ENCODE measurements at places on chromosomes 2 and 18. TPM values are rescaled to one million over a fixed set of nuclear protein-coding genes. Genes with fewer than 3 reads are reported as not detected.

DNA sequence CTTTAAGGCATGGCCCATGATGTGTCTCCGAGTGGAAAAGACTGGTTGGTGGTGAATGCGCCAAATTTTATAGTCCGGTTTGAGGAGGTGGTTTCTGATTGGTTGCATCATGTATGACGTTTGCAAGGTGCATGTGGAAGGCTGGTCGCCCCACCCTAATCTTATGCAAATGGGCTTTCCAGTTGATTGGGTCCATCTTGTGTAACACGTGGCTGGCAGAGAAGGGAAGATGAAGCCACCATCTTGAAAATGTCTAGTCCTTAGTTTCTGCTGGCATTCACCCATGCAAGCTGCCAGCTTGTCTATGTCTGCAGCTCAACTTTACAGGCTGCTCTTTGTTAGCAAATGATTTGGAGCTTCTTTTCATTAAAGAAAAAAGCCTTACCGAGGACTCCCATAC, 132.2 kb downstream of the PIK3C3 start:
- DNase-seq, result no peak

DNA sequence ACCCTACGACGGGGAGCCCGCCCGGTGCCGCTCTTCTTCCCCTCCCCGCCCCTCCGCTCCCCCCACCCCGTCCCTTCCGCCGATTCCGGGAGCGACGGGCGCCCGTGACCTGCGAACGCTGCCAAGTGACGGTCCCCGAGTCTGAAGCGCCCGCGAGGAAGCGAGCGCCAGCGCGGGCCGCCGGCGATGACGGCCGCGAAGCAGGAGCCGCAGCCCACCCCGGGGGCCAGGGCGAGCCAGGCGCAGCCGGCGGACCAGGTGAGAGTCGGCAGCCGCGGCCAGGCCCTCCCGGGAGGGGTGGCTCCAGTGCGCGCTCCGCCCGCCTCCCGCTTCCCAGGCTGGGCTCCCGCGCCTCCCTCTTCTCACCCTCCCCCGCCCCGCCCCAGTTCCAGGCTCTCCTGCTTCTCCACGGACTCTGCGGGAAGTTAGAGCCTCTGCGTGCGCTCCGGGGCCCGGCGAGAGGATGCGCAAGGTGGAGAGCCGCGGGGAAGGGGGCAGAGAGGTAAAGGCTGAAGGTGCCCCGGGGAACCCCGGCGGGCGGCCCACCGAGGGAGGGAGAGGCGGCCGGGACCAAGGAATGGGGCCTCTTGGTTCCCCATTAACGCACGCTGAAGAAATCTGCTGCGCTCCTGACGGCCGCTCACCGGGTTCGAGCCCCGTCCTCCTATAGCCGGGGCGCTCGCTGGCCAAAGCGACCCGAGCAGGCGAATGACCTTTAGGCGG, 719.5 kb downstream of the DPP10 start:
- DNase-seq, result no peak

DNA sequence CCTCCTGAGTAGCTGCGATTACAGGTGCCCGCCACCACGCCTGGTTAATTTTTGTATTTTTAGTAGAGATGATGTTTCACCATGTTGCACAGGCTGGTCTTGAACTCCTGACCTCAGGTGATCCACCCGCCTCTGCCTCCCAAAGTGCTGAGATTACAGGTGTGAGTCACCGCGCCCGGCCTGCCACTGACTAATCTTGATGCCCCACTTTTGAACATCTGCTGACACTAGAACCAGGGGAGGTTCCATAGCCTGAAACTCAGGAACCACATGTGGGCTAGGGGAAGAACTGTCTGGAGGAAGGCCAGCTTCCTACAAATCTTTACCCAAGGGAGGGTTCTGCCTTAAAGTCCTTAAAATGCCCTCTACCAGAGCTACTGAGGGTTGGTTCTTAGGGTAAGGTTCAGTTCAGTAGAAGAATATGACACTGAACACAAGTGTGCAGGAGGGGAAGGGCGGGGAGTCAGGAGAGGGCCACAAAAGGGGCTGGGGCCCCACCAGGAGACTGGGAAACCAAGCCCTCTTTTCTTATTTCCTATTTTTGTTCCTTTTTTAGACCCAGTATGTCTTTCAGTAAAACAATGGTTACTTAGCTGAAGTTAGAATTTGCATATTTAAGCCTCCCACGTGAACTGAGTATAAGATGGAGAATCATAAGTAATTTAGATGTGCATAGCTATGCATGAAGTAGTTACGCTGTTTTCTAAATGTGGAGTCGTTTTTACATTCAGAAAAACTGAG, 6.3 kb upstream of the RAB31 start:
- no peak for DNase-seq

Gene ARHGEF4
- 9.1 TPM for total RNA-seq

GRCh38 chr2:51350100-51350499, 318.2 kb upstream of the NRXN1 start:
- DNase-seq, result no peak

GRCh38 chr18:79460481-79461300, 65.0 kb downstream of the NFATC1 start:
- DNase-seq, result no peak

- no peak for DNase-seq
Observed at GRCh38 chr2:45331410-45331786, 279.7 kb downstream of the SRBD1 start.

DNA sequence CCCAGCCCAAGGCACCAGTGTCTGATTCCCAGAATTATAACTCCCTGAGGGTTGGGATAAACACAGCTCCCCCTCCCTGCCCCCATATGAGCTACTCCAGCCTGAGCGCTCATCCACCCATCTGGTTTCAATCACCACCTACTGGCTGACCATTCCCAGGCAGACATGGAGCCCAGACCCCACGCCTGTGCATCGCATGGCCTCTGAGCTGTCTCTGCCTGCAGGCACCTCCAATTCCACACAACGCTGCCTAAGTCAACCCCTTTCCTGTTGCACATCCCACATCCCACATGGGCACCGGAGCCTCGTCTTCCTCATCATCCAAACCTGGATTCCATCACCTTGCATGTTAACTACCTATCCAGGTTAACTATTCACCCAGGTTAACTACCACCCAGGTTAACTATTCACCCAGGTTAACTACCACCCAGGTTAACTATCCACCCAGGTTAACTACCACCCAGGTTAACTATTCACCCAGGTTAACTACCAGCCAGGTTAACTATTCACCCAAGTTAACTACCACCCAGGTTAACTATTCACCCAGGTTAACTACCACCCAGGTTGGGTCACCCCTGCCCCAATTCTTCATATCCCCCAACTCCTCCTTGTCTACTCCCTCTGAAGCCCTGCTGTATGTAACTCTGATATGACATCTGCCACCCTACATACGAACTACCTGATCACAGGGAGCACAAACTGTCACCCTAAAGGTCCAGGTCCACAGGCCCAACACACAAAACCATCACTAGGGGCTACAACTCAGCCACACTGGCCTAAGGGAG, 47.8 kb downstream of the TEX51 start:
- no peak for DNase-seq

GRCh38 chr18:76860411-76860810, 38.1 kb downstream of the ZNF236 start:
- no peak for DNase-seq

DNA sequence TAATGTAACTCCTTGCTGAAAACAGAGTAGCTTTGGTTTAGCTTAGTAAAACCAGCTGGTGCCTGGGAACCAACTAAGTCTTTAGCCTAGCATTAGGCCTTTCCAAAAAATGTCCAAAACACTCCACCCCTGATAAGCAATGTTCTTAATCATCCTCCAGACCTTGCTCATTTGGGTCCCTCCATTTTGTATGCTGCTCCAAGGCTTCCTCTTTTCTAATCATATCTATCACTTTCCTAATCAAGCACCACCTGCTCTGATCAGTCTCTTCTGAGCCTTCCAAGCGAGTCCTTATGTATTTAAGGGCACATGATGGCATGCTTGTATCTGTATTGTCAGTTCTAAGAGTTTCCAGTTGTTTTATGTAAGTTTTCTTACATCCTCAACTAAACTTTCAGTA, 23.6 kb downstream of the THADA start:
- DNase-seq, result no peak

DNA sequence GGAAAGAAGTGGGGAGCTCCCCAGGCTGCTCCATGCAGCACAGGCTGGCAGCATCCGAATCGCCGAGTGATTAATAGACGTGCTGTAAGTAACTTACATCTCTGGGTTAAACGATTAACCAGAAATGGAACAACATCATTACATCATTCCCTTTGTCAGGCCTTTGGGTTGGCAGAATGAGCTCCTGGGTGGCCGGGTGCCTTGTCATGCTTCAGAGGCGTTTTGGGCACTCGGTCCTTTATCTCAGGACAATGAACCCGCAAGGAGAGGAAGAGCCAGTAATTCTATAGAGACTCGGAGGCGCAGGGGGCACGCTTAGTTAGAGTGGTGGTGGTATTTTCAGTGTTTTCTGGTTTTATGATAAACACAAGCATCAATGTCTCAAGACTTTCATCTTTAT, 146.9 kb upstream of the TPO start:
- DNase-seq, result no peak

- DNase-seq, result peak; percentile 68
Observed at GRCh38 chr18:77052983-77053309, 79.6 kb downstream of the MBP start.

GRCh38 chr2:235165136-235165535, 213.3 kb downstream of the SH3BP4 start:
- no peak for DNase-seq

GRCh38 chr2:191617575-191617974, 60.4 kb upstream of the NABP1 start:
- DNase-seq, result no peak

Gene RNF125
- total RNA-seq, result 8.1 TPM

DNA sequence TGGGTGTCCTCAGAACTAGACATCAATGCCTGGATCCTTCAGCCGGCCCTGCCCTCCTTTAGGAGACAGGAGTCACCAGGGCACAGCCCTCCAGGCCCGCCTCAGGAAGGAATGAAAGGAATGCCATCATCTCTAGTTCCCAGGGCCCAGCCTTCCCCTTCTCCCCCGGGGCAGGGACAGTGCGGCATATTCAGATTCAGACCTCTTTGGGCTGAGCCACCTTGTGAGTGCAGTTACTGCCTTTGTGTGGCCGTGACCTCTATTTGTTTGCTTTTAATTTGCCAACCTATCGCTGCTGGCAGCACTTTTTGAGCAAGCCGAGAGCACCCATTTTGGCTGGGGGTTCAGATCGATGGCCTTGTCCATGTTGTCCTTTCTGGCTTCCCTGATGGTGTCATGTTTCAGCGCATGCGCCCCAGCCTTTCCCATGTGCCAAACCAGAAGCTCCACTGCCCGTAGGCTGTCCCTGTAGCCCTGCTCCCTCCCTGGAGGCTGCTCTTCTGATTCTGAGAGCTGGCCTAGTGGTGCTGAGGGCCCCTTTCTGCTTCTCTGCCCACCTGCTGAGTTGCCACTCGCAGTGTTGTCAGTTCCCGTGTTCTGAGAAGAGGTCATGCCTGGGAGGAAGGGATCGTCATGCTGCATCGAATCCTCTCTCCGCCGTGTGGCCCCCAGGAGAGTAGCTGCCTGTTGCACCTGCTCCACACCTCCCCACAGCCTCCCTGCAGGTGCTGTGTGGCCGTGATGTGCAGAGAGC, 10.9 kb downstream of the ANKRD23 start:
- DNase-seq, result peak; percentile 79

Gene GAD1
- total RNA-seq, result not detected

Gene GRP
- 1.7 TPM for total RNA-seq

- DNase-seq, result no peak
Observed at GRCh38 chr18:58891776-58892175, 27.1 kb downstream of the ZNF532 start.

GRCh38 chr2:236130349-236130998, 37.7 kb downstream of the GBX2 start:
- no peak for DNase-seq

GRCh38 chr2:62814123-62814522, 108.6 kb downstream of the EHBP1 start:
- DNase-seq, result no peak

Gene ZBTB7C
- total RNA-seq, result 15.0 TPM

DNA sequence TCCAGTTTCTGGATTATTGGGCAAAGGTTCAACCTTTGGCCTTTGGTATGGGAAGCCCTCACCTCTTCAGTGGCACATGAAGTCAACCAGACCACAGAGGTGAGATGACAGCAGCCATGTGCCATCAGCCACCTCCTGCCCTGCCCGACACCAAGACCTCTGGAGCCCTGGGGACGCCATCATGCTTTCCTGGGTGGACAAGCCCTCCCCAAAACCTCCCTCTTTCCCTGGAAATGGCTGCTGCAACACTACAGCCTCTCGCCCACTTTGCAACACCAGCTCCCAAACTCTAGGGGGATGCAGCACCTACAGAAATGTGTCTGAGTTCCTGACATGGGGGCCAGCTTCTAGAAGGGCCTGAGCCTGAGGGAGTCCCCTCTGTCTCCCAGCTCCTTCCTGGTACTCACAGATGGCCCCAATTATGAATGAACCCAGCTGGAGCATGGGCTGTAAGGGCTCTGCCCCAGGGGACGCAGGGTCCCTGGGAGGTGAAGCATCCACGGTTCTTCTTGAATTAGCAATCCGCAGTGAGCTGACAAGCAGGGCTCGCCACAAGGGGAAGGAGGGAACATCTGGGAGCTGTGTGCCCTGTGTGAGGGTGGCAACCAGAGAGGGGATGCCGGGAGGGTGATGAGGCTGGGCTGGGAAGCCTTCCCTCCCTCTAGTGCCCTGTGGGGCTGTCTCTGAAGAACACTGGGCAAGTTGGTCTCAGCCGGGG, 268.5 kb upstream of the HDAC4 start:
- DNase-seq, result no peak

Gene BUB1
- 4.8 TPM for total RNA-seq

DNA sequence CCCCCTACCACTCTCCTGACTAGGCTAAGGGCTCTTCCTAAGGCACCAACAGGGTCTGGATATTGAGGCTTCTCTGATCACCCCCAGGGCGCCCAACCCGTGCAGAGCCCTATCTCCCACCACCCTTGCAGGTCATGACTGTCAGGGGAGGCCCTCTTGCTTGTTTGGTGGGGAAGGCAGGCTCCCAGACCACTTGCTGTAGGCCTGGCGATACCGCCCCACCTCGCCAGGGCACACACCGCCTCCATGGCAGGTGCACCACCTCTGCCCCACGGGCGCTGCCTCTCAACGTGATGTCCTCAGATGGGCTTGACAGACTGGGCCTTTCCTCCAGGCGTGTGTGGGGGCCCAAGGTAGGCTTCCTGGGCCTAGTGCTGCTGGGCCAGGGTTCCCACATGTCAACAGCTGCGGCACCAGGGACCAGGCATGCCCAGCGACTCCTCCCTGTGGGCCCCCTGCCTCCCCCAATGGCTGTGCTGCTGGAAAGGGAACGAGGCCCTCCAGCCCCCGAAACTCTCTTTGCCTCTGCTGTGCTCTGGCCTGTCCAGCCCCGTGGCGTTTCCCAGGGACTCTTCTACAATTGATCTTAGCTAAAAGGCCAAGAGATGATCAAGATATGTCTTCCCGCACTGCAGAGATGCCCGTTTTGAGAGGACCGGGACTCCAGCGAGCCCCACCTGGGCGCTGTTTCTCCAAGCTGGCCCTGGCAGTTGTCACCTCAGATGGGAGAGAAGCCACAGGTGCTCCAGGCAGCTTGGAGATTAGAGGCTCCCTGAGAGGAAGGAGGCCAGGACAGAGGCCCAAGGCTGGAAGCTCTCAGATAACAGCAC, 7.5 kb downstream of the NPPC start:
- peak; percentile 38 for DNase-seq

DNA sequence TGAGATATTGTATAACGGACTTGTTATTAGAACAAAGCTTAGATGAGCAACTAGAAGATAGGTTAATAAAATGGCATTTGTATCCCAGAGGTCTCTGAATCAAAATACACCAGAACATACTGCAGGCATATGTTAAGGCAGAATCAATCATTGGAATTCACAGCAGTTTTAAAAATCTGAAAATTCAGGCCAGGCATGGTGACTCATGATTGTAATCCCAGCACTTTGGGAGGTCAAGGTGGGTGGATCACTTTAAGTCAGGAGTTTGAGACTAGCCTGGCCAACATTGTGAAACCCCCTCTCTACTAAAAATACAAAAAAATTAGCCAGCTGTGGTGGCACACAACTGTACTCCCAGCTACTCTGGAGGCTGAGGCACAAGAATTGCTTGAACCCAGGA, 405.2 kb downstream of the ZEB2 start:
- DNase-seq, result no peak
